ENCODE measurements at places on chromosomes 12 and 14.

DNA sequence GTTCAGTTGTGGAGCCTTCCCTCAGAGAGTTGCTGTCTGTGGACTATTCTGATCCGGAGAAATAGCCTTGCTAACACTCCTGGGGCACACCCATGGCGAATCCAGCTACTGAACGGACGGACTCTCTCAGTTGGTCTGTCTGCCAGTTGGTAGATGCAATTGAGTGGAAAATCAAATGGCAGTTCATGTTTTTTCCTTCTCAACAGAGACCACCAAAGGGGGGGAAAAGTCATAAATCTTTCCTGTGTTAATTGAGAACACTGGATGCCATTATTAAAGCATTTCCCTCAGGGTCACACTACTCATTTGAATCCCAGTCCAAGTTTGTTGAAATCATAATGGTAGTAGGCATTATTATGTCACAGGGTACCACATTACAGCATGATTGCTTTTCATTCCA is 354.3 kb upstream of the FAR2 start:
- DNase-seq, result no peak

GRCh38 chr14:45868377-45868776 is 615.4 kb upstream of the MIS18BP1 start:
- no peak for DNase-seq

DNA sequence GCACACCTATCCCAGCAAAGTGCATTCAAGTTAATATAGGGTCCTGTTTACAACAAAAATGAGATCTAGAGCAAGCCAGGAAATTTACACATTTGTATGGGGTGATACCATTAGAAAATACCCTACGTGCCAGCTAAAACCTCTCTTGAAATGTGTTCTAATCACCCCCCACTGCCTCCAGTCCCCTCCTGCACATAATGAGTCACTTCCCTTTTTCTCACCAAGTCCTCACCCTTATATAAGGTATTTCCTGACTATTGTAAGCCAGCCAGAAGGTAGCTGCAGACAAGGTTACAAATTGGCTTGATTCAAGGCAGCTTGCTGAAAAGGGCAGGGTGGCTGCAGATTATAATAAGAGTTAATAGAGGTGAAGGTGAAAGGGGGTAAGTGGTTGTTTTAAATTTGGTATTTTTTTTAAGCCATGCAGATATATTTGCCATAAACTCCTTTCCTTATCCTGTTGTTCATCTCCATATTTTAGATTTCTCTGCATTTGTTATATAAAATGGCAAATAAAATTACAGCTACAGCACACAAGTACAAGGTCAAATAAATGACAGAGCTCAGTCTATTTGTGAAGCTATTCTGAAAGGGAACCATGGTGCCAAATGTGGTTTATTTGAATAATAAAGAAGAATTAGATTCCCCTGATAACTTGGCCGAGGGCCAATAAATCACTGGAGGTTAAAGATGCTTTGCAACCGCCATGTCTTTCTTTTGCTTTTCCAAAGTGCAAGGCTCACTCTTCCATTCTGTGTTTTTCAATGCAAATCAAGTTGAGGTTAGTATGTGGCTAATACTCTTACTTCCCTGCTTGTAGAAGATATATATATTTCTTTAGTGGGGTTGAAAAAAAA is 385.9 kb downstream of the EGLN3 start:
- DNase-seq, result peak; percentile 85

- DNase-seq, result no peak
These were observed 324.5 kb downstream of the PCNX1 start for GRCh38 chr14:71231521-71232393.

DNA sequence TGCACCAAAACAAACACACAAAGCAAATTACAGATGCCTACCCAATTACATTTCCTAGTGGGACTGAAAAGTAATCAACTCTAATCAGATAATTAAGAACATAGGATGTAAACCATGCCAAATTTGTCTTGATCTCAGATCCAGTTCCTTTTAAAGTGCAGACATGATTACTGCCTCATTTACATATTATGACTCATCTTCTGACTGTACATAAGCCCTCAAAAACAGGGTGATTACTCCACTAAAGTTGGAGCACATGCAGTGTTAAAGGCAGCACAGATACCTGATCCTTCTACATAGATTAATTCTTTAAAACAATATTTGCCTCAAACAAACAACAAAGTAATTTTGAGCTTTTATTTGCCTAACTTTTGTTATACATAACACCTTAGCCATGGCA is 337.2 kb downstream of the RPS29 start:
- no peak for DNase-seq

GRCh38 chr12:103494734-103495468 is 867 bp downstream of the C12orf42 start:
- DNase-seq, result no peak

DNA sequence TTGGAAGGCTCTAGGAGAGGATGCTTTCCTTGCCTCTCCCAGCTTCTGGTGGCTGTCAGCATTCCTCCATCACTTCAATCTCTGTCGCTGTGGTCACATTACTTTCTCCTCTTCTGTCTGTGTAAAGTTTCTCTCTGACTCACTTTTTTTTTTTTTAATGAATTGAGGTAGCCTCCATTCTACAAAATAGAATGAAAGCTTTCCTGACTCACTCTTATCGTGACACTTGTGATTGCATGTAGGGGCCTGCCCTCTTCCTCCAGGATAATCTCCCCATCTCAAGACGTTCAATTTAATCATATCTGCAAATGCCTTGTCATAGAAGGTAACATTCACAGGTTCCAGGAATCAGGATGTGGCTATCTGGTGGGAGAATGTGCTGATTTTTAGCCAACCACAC is 153.5 kb upstream of the HMGA2 start:
- DNase-seq, result no peak

DNA sequence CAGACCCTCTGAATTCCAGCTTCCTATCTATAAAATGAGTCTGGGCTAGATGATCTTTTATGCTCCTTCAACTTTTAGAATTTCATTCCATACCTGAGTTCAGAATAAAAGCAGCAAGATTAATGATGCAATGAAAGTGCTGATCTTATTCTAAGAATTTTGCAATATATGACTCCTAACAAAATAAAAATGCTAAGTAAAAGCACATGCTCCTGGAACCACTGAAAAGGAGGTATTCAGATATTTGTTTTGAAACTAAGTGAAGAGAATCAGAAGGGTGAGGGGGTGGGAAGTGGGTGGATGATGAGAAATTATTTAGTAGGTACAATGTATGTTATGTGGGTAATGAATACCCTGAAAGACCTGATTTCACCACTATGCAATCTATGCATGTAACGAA is 216.6 kb downstream of the PTPRO start:
- DNase-seq, result no peak

- peak; percentile 64 for DNase-seq
These were observed 23.8 kb upstream of the MBIP start for GRCh38 chr14:36344211-36344610.

DNA sequence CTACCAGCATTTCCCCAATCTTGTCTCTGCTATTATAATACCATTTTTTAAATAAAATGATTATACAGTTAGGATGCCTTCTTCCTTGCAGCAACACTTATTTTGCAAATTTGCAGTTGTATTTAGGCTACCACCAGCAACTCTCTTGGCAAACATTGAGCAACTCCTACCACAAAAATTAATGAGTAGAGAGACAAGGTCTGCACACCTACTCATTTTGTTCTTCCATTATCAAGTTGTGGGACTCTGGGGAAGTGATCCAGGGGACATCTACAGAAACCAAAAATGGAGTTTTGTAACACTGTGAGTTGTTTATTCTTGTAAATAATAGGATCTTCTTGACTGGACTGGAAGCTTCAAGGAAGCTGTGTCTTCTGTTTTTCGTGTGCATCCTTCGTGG is 38.6 kb downstream of the DGLUCY start:
- no peak for DNase-seq

DNA sequence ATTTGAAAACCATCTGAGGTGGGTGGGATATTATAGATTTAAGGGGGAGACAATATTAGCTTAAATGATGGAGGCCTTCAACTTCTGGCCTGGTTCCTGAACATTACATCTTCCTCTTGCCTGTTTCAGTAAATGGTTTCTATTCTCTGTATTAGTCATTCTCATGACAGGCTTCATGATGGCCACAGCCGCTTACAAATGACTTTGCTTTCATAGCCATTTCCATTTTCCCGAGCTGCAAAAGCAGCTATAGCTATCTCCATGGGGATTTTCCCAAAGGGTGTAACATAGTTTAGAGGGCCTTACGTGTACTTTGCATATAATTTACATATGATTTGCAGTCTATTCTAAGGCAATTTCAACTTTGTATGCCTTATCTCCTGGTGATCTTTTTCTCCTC is 121.8 kb downstream of the NRXN3 start:
- DNase-seq, result no peak

- no peak for DNase-seq
These were observed 362.7 kb upstream of the SFSWAP start for GRCh38 chr12:131348231-131348630.

GRCh38 chr12:63294327-63294632 is 143.3 kb upstream of the AVPR1A start:
- peak; percentile 98 for DNase-seq

GRCh38 chr12:38373784-38374183 is 57.2 kb downstream of the ALG10B start:
- no peak for DNase-seq

DNA sequence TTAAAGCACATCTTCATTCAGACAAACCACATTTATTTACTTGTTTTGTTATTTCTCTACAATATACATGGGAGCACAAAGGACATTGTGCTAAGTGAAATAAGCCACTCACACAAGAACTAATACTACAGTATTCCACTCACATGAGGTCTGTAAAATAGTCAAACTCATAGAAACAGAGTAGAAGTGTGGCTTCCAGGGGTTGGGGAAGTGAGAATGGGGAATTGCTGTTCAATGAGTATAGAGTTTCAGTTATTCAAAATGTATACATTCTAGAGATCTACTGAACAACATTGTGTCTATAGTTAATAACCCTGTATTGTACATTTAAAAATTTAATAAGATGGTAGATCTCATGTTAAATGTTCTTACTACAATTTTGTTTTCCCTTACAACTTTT is 88.8 kb downstream of the ATXN7L3B start:
- DNase-seq, result no peak

GRCh38 chr14:34655959-34656358 is 26.0 kb upstream of the SNX6 start:
- no peak for DNase-seq

GRCh38 chr14:50055461-50056228 is 60.7 kb downstream of the VCPKMT start:
- DNase-seq, result no peak

DNA sequence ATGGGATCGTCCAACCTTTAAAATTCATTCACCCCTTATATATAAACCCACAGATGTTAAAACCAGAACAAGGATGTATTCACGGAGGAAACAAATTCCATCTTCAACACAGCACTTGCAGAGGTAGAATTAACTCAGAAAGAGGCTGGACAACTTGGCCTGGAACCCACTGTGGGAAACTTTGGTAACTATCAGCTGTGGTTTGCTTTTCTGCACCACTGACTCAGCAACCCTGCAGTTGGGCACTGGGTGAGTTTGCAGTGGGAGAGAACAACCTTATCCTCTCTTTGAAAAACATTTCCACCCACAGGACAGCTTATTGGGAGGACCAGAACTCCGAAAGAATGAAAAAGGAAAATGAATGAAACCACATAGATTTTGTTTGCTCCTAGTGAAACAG is 66.3 kb downstream of the ZNF664 start:
- DNase-seq, result peak; percentile 53

GRCh38 chr14:82180139-82180538 is 646.5 kb upstream of the SEL1L start:
- no peak for DNase-seq

DNA sequence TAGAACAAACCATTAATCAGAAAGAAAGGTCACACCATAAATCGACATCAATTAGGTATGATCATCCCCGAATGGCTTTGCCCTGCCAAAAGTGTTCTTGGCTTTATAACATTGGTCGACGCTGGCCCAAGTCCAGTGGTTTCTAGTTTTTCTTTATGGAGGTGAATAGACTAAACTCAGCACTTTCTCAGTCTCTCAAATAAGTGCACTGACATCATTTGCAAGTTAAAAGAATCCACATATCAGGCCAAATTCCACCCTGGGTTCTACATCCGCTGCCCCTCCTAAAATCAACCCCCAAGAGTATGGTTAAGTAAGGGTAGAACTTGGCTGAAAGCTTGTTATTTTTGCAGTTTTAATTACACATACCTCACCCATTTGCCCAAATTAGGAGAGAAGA is 314.3 kb downstream of the C12orf75 start:
- DNase-seq, result no peak

DNA sequence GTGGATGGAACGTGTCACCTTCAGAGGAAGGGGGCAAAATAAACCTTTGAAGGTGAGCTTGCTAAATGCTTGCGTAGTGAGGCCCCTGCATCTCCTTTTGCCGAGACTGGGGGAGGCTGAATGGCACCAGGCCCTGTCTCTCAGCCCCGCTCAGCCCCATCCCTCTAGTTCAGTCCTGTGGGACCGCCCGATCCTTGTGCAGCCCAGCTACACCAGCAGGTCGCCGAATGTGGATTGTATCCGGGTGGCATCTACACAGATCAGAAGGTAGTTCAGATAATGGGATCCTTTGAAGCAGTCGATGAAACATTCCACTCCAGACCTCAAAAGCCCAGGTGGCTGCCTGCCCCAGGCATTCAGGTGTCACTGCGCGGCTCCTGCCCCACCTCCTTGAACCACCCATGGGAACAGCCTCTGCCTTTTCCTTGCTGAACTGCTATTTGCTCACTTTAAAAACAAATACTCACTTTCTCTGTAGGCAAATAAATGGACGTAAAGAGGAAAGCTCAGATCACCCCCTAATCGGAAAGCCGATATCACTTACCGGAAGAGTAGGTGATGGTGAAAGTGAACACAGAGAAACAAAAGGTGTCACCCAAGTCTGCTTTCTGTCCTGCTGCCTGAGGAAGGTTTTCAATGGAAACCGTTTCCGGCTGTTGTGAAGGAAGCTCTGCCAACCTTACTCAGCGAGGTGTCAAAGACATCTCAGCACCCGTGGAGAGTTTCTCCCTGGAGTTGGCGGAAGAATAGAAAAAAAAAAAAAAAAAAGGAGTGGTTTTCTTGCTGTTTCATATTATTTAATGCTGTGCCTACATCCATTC is 100.3 kb upstream of the NCOR2 start:
- DNase-seq, result no peak

- DNase-seq, result no peak
These were observed 16.9 kb downstream of the LTBP2 start for GRCh38 chr14:74595006-74595735.

DNA sequence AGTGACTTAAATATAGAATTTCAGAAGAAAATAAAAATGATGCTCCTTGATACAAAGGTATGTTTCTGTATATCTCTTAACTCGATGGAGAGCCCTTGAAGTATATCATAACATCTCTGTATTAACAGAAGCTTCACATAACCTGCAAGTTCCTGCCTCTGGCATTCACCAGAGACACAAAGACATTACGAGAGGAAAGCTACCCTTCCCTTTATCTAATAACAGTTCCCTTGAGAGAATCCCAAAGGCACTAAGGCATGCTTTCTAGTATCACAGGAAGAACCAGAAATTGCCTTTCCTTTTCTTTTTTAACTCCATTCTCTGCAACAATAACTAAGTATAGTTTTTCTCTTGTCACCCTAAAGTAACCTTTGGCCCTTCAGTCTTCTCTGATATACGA is 164.5 kb downstream of the MGAT4C start:
- no peak for DNase-seq
